ENCODE measurements at places on chromosomes 3 and 15.

GRCh38 chr3:46953234-46954010 is 23.1 kb downstream of the CCDC12 start:
- no peak for DNase-seq

DNA sequence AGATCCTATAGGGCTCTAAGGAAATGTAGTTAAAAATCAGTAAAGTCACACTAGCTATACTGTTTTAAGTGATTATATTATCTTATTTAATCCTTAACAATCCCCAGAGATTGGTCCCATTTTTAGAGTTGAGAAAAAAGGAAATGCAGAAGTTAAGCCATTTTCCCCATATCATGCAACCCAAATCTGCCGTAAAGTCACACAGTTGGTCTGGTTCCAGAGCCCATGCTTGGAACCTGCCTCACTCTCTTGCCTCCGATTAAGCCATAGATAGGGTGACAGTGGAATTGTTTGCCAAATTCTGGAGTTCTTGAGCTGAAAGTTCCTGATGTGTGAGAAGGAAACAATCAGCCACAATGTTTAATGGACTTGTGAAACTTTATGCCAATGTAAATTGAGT is 2.3 kb upstream of the P2RY13 start:
- DNase-seq = no peak

GRCh38 chr15:25022233-25022632 is 67.4 kb downstream of the SNRPN start:
- DNase-seq = no peak

DNA sequence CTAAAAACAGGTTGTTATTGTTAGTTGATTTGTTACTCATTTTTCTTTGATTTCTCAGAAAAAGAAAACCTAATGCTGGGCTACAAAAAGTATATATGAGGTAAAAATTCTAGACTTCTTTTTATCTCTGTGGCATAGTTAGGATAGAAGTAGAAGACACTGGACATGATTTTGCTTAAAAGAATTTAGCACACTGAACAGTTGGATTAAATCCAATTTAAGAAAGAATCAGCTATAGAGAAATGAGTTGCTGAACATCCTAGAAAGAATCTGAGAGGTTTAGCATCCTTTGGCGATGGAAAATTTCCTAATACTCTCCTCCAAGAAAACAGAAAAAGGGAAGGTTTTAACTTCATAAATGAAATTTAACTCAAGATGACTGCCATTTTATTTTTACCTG is 259.7 kb downstream of the TBL1XR1 start:
- no peak for DNase-seq

GRCh38 chr3:17063596-17063995 is 178.8 kb downstream of the PLCL2 start:
- no peak for DNase-seq

GRCh38 chr3:64890006-64890405 is 202.2 kb upstream of the ADAMTS9 start:
- DNase-seq = no peak

- DNase-seq = no peak
Measured at GRCh38 chr3:171654809-171655208, 155.5 kb downstream of the PLD1 start.

DNA sequence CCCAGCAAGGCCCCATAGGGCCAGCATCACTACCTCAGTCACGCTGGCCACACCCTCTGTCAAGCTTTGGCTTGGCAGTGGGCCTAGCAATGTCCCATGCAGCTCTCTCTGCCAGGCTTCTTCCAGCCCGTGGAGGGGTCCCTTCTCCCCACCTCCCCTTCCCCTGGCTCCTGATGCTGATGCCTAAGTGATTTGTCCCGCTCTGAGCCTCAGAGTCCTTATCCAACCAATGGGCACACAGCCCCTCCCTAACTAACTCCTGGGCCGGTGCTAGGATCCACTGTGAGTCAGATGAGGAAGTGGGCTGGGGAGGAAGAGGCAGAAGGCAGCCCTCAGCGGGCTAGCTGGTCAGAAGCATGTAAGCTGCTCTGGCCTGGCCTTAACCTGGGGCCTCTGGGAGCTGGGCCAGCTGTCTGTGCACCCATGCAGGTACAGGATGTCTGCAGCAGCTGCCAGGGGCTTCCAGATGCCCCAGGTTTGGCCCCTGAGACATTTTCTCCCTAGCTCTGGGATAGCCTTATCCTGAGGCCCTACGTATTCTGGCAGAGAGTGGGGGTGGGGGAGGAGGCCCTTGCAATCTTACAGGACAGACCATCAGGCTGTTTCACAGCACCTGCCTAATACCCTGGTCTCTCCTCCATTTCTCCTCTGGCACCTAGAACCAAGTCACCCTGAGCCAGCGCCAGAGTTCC is 740 bp upstream of the ZBTB47 start:
- DNase-seq = no peak

DNA sequence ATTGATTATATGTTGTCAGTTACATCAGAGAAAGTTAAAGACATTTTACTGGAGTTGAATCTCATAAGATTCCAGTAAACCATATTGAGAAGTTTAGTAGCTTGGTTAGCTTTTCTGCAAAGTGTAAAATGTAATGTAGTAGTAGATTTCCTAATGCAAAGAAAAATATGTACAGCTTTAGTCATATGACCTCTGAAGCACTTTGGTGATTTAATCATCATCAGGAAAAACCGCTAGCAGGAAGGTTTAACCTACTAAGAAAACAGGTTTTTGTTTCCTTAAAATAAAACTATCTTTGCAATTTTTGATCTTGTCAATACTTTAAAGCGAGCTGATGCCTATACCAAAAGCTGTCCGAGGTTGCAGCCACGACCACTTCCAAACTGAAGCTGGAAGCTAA is 364.6 kb upstream of the ZNF385D start:
- no peak for DNase-seq

- DNase-seq = no peak
Measured at GRCh38 chr3:133963657-133964396, 65.9 kb downstream of the SLCO2A1 start.

GRCh38 chr3:131454501-131454900 is 48.3 kb downstream of the MRPL3 start:
- no peak for DNase-seq

DNA sequence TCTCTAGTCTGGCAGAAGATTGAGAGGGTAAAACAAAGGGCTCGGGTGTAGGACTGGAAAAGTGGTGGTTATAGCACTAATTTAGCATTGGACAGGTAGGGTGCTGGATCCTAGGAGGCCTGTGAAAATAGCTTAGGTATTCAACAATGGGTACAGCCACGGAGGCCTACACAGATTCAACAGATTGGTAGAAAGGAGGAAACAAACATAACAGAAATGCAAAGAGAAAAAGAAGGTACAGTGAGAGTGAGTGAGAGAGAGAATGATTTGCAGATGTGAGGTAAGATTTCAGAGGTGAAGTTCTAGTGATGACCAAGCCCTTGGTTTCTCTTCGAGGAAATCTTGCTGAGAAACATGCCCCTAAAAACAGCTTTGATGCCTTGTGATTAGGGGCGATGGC is 37.9 kb downstream of the ADIPOQ start:
- no peak for DNase-seq

- DNase-seq = no peak
Measured at GRCh38 chr3:76954412-76954811, 85.5 kb upstream of the ROBO2 start.

GRCh38 chr3:185583925-185584324 is 2.2 kb upstream of the SENP2 start:
- DNase-seq = no peak

DNA sequence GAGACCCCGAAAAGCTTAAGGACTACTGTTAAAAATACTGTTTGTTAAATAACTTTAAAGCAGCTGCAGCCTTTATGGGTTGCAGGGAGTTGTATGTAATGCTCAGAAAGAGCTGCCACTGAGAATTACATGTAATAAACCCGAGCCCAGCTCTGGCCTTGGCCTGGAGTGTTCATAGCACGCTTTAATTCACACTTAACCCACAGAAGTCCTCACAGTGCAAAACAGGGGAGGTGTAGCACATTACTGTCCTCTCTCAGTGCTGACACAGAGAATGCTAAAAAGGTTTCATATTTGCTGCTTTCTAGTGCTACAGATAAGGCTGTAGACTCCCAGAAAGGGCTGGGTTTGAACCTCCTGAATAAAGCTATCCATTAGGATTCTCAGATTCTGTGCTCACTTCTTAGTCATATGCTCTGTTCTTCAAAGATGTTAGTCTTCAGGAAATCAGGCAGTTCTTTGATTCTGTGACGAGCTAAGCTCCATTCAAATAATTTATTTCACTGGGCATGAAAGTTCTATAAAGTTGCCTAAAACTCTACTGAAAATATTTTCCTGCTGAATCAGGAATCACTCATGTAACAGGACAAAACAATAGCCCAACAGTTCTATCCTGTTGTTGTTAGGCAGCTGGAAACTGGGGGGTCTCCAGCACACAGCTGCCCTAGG is 108.0 kb downstream of the SENP2 start:
- DNase-seq = no peak

- DNase-seq = no peak
Measured at GRCh38 chr15:32849769-32850668, 132.2 kb downstream of the GREM1 start.

DNA sequence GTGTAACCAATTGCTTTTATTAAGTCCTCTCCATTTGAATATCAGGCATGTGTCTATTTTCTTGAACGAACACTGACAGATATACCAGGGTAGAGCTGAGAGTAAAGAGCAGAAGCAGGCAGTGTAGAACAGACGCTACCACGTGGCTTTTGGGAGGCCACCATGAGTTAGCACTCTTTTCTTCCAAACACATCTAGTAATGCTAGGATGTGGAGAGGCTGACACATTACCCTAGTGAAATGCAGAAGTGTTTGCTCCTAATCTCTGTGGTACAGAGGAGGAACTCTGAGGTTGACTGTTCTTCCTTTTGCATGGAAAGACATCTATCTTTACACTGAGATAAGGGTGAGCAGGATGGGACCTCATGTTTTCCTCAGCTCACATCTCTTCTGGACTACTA is 216.3 kb downstream of the SATB1 start:
- no peak for DNase-seq

GRCh38 chr3:70982700-70983140 is 600.8 kb downstream of the FOXP1 start:
- DNase-seq = no peak

DNA sequence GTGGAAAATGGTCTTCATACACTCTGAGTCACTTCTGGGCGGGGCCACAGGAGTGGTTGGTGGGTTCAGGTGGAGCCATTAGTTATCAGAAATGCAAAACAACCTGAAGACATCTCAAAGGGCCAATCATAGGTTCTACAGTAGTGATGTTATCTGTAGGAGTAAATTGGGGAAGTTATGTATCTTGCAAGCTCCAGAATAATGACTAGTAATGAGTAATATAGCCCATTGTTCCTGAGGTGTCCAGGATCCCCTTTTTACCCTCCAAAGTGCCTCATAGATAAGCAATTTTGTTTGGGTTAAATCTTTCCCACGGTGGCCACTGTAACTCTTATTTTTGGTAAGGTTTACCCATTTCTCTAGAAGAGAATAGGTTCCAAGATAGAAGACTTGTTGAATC is 91.7 kb downstream of the PIK3R4 start:
- DNase-seq = no peak

DNA sequence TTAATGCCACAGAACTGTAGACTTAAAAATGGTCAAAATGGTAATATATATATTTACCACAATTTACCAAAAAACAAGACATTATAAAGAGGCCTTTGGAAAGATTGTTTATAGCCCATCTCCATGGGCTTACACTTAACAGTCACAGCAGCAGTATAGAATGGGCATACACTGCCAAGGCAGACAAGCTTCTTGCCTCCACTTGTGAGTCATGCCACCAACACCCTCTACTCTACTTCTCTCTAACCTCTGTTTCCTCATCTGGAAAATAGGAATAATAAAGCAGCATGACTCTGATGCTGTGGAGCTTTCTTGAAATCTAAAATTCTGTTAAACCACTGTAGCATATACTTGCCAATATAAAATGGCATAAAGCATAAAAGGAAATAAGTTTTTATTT is 14.4 kb upstream of the GPR156 start:
- DNase-seq = no peak

DNA sequence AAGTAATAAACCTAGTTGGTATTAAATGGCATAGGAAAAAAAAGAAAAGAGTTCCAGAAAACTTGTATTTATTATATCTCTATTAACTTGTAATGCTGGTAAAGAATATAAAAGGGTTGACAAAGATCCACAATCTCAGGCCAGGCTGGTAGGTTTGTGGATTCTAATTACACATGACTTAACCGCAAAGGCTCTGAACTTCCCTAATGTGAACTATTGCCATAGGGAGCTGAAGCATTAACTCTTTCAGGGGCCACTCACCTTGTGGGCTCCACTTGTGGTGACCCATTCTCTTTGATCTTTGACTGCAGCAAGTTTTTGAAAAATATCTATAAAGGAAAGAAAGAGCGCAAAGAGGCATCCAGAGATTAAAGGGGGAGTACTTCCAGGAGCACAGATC is 58.5 kb downstream of the NEK10 start:
- no peak for DNase-seq

DNA sequence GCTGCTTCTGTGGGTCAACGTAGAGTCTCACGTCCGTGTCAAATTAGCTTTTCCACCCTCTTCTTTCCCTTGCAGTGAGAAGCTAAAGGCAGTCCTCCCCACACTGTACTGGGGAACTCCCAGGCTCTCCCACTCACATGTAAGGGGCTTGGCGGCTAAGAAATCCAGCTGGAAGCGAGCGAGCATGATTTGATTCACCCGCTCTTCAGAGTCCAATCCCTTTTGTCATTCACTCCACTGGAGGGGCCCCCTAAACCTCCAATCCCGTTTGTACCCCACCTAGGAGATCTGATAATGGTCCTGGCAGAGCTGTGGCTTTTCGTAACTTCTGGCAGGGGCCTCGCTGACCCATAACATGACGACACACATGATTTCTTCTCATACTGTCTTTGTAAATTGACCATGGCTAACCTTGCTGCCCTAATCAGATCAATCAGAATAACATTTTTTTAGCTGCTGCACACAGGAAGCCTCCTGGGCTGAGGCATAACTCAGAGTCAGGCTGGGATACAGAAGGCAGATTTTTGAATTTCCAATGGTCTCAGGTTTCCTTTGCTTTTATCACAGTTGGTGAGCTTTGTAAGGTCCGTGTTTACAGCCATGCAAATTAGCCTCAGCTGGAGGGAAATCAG is 235.2 kb downstream of the GREM1 start:
- DNase-seq = no peak

- no peak for DNase-seq
Measured at GRCh38 chr3:195004512-195005250, 266.3 kb downstream of the XXYLT1 start.

GRCh38 chr3:37991823-37992222 is 1.2 kb downstream of the VILL start:
- DNase-seq = no peak
